Caki2 (cell line): ENCODE measurements at places on chromosomes 1 and 21.

- no peak for DNase-seq
Observed at GRCh38 chr21:28590026-28590425, 402.7 kb downstream of the LTN1 start.

DNA sequence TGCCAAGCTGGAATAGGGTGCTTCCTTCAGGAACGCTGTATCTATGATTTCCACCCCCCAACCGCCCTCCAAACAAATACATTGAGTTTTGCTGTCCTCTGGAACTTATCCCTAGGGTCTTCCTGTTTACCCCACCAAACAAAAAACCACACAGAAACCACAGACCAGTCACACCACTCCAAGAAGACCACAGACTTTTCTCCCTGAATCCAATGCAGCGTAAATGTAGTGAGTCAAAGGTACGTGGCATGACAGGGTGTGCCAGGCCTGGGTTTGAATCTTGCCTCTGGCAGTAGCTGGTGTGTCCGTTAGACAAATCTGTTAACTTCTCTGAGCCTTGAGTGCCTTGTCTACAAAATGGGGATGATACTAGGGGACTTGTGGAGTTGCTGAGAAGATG lies 27.8 kb downstream of the ASAP3 start:
- no peak for DNase-seq

DNA sequence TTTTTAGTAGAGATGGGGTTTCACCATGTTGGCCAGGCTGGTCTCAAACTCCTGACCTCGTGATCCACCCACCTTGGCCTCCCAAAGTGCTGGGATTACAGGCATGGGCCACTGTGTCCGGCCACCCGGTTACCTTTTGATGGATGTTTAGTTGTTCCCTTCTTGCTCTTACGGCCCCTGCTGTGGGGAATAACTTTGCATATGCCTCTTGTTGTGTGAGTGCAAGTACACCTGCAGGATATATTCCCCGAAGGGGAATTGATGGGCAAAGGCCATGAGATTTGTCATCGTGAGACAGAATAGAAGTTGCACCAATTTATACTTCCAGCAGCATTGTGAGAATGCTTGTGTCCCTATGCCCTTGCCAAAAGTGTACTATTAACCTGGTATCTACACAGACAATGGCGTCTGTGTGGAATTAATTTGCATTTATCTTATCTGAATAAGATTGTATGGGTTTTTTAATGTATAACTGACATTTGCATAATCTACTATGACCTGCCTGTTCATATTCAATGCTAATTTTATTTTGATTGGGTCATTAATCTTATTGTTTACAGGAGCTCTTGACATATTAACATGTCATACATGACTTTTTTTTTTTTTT lies 8.1 kb downstream of the IL6R start:
- DNase-seq = no peak

DNA sequence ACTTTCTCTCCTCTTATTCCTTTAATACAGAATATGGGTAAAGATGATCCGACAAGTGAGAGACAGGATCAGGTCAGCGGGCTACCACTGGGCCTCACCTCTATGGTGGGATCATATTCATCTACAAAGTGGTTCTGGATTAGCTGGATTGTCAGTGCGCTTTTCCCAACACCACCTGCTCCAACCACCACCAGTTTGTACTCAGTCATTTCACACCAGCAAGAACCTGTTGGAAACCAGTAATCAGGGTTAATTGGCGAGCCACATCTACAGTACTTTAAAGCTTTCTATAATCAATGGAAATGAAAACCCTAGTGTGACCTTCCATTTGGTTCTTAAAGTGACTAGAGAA lies 643 bp downstream of the NRAS start:
- DNase-seq = no peak

DNA sequence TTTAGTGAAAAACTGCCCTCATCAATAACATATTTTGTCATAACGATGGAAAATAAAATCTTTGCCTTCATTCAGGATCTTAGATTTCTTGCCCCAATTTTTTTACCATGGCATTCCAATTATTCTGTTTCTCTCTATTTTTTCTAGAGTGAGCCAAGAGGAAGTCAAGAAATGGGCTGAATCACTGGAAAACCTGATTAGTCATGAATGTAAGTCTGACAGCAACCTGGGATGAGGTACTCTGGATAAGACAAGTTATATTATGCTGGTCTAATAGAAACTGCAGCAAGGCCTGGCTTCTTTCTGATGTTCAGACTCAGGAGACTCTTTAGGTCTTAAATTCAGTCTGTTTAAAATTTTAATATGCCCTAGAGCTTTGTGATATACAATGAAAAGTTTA lies 3.5 kb downstream of the RGS4 start:
- DNase-seq = peak; percentile 19

DNA sequence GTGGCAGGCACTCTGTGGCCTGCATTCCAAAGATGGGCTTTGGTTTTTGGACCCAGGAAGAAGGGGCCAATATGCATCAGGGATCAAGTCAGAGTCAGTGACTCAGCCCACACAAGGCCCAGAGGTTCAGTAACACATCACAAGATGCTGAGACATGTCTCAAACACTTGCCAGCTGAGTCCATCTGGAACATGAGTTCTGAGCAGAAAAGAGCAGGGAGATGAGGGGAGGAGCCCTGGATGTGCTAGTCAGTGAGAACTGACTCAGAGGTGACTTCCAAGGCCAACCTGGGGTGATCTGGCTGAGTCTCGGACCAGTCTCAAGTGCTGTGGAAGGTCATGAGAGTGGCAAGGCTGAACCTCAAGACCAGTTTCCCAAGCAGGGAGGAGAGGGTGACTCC lies 150.1 kb downstream of the CDC7 start:
- peak; percentile 67 for DNase-seq

DNA sequence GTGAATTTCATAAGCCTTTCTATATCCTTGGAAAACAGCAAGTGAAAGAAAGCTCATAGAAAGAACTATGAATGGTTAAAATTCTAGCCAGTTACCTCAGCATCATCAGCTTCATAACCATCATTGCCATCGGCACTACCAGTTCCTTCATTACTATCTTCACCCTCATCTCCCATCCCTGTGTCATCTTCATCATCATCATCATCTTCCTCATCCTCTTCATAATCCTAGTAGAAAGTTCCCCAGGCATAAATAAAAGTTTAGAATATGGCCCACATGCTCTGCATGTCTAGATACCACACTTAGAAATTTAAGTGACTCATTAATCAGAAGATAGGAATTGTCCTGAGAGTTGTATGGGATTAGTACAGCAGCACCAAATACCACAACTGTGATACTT lies 49.0 kb downstream of the TPR start:
- DNase-seq = no peak

- DNase-seq = no peak
Observed at GRCh38 chr1:19010503-19010902, 54.0 kb upstream of the IFFO2 start.

DNA sequence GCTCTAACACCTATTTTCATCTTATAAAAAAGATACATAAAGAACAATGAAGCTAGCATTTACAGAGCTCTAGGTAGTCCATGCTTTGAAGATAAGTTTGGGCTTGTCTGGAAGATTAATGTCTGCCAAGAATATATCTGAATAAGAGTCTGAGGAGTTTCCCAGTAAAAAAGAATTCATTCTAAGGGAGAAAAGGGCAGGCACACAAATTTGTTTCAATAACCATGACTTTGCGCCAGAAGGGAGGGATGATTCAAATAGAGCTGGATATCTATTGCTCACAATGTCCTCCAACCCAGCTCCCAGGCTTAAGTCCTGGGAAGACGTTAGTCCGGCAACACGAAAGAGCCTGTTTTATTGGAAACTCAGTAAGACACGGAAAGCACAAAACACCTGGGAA lies 9.7 kb upstream of the TTLL7 start:
- no peak for DNase-seq
